ENCODE measurements at places on chromosomes 2 and 18.

DNA sequence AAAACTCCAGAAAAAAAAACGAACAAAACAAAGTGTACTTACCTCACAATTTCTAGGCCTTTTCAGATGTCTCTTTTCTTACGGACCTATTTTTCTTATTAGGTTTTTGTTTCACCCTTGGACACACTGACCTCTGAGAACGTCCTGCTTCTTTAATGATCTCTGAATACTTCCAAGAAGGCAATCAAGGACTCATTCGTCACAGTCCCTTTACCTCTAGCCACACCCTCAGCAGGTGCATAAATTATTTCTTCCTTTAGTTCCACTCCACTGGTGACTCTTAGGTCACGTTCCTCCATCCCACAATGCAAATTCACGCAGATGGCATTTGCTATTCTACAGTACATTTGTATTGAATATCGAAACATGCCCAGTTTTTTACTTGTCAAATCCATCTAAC, 21.9 kb downstream of the PELI1 start:
- DNase-seq: no peak

DNA sequence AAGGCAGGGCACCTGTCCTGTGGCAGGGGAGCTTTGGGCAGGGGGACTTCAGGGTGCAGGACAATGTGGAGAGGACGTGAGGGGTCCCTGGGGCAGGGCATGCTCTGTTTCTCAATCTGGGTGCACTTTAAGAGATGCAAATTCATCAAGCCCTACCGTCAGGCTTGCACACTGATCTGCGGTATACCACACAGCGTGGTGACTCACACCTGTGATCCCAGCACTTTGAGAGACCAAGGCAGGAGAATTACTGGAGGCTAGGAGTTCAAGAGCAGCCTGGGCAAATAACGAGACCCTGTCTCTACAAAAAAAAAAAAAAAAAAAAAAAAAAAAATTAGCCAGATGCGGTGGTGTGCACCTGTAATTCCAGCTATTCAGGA, 10.2 kb upstream of the GPC1 start:
- DNase-seq: no peak

- DNase-seq: no peak
These were observed 341.0 kb downstream of the MEIS1 start for GRCh38 chr2:66775730-66776422.

- no peak for DNase-seq
These were observed 171.2 kb downstream of the SPAG16 start for GRCh38 chr2:213455316-213456008.

DNA sequence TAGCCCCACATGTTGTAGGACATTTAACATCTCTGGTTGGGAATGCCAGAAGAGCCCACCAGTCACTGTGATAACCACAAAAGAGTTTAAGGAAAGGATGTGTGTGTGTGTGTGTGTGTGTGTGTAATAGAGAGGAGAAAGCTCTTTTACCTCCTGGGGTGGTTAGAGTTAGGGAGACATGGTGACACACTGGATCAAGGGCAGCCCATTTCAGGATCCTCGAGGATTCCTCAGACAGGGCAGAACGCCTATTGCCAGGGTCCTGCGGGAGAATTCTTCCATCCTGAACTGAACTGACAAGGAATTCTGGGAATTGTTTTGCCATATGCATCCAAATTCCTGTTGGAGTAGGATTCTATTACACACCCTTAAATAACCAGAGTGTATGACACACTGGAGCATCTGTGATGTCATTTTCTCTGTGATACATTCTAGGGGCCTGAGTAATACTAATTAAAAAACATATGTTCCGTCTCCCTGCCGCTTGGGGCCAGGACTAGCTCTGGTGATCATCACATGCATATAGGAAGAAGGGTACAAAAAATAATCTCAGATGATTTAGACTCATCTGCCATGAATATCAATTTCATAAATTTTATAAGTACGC, 156.4 kb upstream of the MMADHC start:
- no peak for DNase-seq

DNA sequence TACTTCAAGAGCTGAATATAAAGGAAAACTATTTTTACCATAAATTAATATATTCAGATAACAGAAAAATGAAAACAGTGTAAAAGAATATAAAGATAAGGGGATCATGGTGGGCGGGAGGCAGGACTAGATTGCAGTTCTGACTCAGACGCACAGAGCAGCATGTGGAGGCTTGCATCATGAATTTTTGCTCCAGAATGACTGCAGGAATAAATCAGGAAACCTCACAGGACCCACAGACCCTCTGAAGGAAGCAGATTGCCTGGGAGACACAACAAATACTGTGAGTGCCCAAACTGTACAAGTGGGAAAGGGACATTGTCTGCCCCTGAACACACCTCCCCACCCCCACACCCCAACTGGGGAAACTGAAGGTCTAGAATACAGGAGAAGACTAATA, 19.2 kb upstream of the SIGLEC15 start:
- DNase-seq: no peak

GRCh38 chr2:68730828-68731227, 3.8 kb upstream of the ARHGAP25 start:
- DNase-seq: no peak

GRCh38 chr18:11995445-11996189, 14.3 kb downstream of the IMPA2 start:
- DNase-seq: peak; percentile 82

GRCh38 chr2:31286961-31287550, 53.1 kb downstream of the EHD3 start:
- no peak for DNase-seq

GRCh38 chr2:8049851-8050571, 631.8 kb upstream of the ID2 start:
- DNase-seq: no peak

DNA sequence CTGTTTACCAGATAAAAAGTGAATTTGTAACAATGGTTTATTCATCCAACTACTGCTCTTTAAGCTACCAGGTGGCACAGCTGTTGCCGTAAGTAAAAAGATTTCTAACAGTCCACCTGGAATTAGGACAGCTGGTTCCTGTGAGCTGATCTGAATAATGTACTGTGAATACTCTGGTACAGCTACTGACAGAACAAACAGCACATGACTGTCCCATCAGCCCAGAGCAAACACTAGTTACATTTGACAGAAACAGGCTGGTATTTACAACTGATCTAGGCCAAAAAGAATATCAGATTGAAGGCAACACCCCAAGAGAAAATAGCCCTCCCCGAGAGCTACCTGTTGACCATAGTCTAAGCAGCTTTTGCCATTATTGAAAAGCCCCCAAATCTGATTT, 840.4 kb downstream of the CPS1 start:
- no peak for DNase-seq

GRCh38 chr2:8719528-8719927, 37.7 kb downstream of the ID2 start:
- no peak for DNase-seq

DNA sequence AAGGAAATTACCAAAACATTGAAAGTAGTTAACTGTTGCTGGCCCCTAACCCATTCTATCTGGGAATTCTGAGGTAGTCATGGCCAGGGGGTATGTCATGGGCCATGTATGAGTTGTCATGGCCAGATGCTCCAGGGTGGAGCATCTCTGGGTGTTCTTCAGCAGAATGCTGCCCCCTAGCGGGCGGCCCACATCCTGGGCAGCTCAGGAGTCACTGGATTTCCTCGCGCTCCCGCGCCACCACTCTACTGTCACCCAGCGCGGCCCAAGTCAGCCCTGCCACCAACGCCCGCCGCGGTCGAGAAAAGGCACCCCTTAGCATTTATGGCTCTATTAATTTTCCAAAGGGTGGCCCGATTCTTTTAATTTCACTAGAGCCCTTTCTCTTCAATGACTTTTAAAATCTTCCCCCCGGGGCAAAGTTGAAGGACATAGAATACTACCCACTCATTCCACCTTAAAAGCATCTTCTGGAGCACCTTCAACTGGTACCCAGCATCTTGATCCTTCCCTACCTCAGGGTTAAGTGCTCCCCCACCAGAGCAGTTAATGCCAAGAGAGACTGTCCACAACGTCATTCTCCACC, 41.6 kb downstream of the PKDCC start:
- DNase-seq: peak; percentile 80

DNA sequence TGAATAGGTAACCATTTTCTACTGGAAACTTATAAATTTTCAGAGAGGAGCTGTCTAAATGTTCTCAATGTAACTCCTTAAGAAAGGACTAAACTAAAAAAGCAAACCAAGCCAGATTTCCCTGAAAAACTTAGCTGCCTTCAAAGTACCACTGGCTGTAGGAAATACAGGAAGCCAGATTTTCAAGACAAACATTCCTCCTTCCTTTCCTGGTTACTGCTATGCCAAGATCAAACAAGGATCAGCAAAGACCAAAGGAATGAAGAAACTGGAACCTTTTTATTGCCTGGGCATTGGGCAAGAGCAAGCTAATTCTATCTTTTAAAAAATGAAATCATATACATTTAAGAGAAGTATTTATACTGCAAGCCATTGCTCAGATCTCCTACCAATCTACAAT, 212.7 kb downstream of the DYM start:
- no peak for DNase-seq

DNA sequence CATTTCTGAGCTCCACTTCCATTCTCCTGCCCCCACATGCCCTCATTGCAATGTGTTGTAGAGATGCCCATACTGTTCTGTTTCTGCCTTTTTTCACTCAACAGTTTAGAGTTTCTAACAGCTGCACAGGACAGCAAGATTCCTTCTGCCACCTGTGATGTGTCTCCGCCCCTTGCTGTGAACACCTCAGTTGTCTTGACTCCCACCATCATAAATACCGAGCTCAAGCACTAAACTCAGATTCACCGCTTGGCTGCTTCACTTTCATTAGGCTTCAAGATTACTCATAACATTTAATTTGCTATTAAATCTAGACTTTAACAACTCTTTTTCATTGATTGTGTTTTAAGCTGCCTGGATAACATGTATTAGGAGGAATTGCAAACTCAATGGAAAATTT, 141.0 kb downstream of the MAP2 start:
- no peak for DNase-seq

GRCh38 chr2:202774104-202774503, 97.5 kb downstream of the ICA1L start:
- DNase-seq: no peak

DNA sequence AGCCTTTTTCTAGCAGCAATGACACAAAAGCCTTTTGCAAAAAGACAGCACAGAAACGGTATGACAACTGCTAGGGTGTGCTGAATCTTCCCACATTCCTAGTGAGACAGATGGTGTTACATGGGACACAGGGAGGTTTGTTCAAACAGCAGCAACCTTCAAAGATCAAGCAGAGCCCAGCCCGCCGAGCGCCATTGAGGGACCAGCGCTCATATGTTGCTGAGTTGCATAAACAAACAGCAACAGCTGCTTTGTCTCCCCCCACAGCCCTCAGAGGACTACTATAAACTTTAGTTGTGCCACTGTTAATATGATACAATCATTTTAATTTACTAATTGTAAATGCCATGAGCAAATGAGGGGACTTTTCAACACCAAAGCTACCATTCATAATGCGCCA, 117.7 kb downstream of the ZEB2 start:
- DNase-seq: peak; percentile 41

DNA sequence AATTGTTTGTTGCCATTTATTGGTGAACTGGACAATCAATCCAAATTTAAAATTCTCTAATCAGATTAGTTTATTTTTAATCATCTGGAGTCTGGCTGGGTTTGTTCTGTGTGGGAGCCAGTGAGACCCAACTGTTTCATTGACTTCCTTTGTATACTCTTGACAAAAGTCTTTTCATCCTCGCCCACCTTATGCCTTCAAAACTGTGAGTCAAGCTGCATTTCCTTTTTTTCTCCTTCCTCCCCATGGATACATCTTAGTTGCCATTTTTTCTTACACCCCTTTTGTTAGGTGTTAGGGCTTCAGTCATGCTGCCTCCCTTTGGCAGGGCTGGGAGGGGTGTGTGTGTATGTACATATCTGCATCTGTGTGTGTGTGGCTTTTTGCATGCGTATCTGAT, 117.6 kb downstream of the PRKCE start:
- DNase-seq: no peak

DNA sequence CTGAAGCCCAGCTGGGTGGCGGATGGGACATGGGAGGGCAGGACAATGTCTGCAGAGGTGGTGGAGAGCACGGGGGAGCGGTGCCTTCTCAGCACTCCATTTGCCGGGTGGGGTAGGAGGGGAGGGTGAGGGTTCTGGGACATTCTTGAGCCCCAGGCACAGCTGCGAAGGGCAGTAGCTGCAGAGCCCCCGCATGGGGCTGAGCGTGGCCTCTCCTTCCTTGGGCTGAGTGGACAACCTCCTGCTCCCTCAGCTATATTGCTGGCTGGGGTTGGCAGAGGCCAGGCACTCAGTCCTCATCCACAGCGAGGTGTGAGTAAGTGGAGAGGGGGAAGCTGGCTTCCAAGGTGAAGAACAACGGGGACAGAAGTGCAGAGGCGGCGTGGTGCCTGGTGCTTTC, 50.1 kb downstream of the RHOB start:
- no peak for DNase-seq

DNA sequence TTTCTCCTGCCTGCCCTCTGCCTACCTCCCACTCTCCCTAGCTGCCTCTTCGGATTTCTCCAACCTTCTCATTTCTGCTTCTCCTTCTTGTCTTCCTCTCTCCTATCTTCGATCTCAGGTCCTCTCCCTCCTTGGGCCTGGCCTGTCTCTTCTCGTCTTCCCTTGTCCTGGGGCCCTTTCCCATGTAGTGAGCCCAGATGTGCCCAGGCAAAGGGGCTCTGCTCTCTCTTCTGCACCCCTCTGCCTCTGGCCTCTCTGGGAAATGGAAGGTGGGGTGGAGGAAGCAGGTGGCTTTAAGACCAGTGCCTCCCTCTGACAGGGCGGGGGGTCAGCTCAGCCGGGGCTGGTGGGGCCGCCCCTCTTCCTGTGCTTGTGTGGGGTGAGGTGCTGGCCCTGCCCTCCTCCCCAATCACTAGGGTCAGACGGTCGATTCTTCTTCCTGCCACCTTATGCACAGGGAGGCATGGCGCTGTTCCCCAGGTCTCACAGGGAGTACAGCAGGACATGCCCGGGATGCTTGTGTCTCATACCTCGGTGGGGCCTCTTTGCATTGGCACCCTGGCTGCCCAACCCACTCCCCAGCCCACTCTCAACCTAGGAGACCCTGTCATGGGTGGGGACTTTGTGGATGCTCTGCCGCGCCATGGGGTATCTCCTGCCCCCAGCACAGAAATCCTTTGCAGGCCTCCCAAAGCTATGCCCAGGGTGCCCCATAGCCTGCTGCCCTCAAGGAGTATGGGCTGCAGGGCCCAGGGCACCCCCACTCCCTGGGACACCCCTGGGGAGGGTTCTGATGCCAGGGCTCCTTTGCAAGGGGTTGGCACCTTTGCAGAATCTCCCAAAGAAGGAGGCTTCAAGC, 213.8 kb upstream of the HAAO start:
- DNase-seq: no peak

- no peak for DNase-seq
These were observed 105.8 kb downstream of the GALNT14 start for GRCh38 chr2:31032475-31032874.
